Activated naive CD4-positive, alpha-beta T cell (primary cell): ENCODE measurements at places on chromosomes 2 and 18.

- DNase-seq, result no peak
Observed at GRCh38 chr2:45872211-45872610, 220.7 kb downstream of the PRKCE start.

GRCh38 chr2:66252109-66252508 lies 182.8 kb upstream of the MEIS1 start:
- no peak for DNase-seq

GRCh38 chr2:36516136-36516870 lies 81.7 kb downstream of the FEZ2 start:
- DNase-seq, result no peak

DNA sequence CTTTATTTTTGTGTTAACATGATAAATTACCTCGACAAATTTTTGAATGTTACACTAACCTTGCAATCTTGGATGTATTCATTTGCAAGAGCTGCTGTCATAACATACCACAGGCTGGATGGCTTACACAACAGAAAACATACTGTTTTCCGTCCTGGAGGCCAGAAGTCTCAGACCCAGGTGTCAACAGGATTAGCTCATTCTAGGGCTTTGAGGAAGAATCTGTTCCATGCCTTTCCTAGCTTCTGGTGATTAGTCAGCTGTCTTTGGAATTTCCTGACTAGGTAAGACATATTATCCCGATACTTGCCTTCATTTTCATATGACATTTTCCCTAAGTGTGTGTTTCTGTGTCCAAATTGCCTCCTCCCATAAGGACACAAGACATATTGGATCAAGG lies 188.6 kb upstream of the CDH19 start:
- no peak for DNase-seq

DNA sequence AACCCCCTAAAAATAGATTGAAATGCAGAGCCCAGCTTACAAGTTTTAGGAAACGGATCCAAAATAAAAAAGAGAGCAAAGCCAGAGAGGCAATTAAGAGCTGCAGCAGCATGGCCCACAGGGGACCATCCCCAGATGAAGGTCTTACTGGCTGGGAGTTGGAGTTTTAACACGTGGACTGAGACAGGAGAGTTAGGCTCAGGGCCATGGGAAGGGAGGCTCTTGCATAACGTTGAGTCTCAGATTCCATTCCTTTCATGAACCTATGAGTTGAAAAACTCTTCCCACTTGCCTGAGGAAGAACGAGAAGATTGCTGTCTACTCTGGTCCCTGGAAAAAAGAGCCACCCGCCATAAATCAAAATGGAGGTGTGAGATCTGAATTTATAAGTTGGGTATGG lies 101.8 kb upstream of the NDUFV2 start:
- DNase-seq, result no peak

DNA sequence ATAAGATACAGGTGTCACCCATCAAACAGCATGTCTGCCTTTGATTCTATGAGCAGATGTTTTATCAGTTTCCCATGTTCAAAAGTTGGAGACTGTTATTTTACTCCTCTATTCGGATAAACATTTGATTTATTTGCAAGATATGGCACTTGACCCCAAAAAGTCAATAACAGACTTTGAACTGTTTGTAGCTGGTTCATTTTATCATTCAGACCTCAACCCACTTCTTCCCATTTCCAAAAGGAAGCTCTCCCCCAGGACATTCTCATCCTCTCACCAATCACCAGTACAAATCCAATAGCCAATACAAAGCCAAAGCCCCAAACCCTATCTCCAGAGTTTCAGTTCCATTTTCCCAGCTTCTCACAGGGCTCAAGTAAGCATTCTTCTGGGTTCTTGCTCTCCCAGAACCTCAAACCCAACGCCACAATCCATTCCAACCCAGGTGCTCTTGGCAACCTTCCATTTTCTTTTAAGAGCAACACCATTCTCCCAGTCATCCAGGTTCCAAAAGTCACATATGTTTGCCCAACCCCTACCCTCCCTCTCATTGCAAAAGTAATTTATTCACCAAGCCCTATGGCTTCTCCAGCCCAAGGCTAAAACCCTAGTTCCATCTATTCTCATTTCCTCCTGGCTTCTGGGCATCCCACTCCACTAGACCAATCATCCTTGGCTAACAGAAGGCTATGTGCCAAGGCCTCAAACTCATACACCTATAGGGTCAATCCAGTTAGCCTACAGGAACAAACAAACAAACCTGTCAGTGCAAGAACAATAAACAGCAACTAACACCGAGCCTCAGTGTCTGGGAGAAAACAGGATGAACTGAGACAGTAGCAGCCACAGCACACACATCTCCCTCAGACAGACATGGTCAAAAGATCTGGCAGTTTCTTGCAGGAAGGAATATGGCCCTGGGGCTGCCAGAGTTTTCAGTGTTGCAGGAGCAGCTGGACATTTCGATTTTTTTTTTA lies 9.2 kb downstream of the ACVR1 start:
- no peak for DNase-seq
